GOT3 (cell line): ENCODE measurements at places on chromosomes 2 and 18.

DNA sequence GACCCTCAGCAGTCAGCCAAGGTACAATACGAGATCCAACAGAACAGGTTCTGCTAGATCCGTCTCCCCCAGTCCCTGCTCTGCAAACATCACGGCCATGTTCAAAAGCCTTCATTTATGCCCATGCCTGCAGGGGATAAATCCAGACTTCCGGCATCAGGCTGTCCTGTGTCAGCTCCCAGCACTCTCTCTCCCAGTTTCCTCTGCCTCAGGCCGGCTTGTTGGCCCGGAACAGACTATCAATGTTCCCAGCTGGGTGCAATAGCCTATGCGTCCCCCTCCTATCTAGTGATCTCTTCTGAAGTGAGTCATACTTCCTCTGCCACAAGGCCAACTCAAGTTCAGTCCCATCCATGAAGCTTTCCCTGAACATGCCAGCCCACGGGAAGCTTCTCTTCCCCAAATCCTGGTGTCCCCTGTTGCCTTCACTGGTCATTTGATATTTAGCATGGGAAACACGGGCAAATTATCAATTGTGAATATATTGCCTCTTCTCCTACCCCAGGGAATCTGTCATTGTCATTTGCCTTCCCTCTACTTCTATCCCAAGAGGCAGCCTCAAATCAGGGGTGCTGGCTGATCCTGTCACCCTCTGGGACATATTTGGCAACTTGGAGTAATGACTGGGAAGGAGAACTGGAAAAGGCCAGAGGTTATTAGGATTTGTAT is 51.1 kb downstream of the CAPN13 start:
- DNase-seq = no peak

GRCh38 chr2:9618410-9618809 is 12.4 kb downstream of the YWHAQ start:
- DNase-seq = no peak

DNA sequence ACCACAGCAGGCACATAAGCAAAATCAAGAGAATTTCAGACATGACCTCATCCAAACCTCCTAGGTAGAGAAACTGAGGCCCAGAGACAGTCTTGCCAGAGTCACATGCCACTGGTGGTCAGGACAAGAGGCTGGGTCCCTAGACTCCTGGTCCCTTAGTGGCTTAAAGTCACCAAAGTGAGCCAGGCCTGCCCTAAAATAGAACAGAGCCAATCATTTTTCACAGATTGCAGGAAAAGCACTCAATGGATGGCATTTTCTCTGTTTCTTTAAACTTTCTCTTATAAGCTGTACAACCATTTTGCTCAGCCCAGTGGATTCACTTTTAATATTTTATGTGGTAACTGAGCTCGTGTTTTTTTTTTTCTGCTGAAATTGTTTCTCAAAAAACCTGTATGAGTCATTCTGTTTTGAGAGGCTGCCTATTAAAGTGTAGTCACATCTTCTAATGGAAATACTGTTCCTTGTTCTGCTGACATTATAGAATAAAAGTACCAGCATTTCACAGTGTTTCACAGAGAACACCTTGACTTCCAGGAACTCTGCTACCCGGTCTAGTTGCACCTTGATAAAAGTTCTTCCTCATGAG is 29.6 kb downstream of the STEAP3 start:
- DNase-seq = no peak

GRCh38 chr18:23194155-23194996 is 59.1 kb downstream of the CABLES1 start:
- no peak for DNase-seq

GRCh38 chr18:74702950-74703349 is 105.3 kb downstream of the ZNF407 start:
- DNase-seq = no peak

- DNase-seq = no peak
Observed at GRCh38 chr2:86297382-86298147, 39.9 kb downstream of the REEP1 start.

DNA sequence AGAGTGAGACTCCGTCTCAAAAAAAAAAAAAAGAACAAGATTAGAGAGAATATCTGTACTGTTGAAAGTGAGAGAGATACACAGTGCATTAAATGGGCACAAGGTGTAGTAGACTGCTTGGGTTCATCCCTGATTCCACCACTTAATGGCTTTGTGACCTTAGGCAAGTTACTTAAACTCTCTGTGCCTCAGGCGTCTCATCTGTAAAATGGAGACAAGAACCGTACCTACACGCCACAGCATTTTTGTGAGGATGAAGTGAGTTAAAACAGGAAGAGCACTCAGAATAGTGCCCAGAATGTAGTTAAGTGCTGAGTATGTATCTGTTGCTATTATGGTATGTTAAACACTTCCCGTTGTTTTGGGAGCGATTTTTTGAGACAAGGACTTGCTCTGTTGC is 64.3 kb downstream of the MTHFD2 start:
- no peak for DNase-seq

- DNase-seq = no peak
Observed at GRCh38 chr2:233940376-233941276, 23.5 kb downstream of the TRPM8 start.

- no peak for DNase-seq
Observed at GRCh38 chr2:208189810-208190503, at the start of gene C2orf80. Gene C2orf80, minus strand, starts transcription at chr2:208190030. Its CDS starts 3,044 bp downstream, at chr2:208186986.

- DNase-seq = no peak
Observed at GRCh38 chr2:239934571-239935171, 90.5 kb downstream of the NDUFA10 start.

- no peak for DNase-seq
Observed at GRCh38 chr18:8235894-8236293, 373.3 kb upstream of the RAB12 start.

DNA sequence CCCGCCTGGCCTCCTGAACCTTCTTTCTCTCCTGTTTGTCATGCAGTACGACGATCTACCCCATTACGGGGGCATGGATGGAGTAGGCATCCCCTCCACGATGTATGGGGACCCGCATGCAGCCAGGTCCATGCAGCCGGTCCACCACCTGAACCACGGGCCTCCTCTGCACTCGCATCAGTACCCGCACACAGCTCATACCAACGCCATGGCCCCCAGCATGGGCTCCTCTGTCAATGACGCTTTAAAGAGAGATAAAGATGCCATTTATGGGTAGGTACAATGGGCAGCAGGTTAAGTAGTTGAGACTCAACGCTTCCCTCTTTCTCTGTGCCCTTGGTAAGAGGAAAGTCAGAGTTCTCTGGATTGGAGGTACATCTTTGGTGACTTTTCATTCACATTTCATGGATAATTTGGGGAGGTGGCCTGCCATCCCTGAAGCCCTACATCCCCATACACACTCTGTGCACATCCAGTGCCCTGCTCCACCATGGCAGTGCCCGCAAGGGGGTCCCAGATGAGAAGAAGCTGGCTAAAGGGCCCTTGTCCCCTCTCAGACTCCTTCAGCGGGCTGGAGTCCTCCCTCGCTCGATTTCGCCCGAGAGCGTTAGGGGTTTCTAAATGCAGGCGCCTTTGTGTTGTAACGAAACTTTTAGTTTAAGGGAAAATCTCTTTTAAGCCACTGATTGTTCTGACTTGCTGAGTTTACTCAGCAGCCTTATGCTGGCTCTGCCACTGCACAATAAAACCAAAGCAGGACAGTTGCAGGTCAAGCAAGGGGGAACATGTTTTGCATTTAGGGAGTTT is 3.0 kb downstream of the MEIS1 start:
- DNase-seq = no peak

DNA sequence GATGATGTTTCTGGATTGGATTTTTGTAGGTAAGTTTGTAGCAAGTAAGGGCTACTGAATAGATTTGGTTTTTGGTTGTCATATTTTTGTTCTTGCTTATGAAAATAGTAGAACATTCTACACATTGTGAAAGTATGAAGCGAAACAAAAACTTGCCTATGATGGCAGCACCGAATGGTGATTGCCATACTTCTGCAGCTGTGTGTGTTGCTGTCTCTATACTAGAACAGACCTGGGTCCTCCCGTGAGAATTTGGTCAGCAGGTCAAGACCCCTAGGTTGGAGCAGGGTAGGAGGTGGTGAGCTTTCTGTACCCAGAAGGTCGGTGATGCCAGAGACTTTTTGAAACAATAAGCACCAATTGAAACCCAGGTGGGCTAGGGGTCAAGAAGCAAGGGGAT is 322.6 kb downstream of the PRKCE start:
- DNase-seq = no peak

GRCh38 chr2:7906431-7906830 is 775.4 kb upstream of the ID2 start:
- DNase-seq = no peak
